Uterine smooth muscle cell (primary cell): ENCODE measurements at places on chromosomes 16 and 17. TPM values are rescaled to one million over a fixed set of nuclear protein-coding genes. Genes with fewer than 3 reads are reported as not detected.

Gene ACE
- 4.6 and 7.6 TPM in 2 replicates for total RNA-seq

Gene ZG16B
- 0.55 and 0.87 TPM in 2 replicates for total RNA-seq

Gene ANKRD13B
- 2.8 and 5.0 TPM in 2 replicates for total RNA-seq

Gene CRYBA1
- total RNA-seq, result not detected in 2 replicates

Gene KRT17
- 1.00 and 1.5 TPM in 2 replicates for total RNA-seq

Gene NPIPB2
- 1.7 and 6.2 TPM in 2 replicates for total RNA-seq

Gene MRPL27
- total RNA-seq, result 53.7 and 103 TPM in 2 replicates

Gene IL34
- 2.0 and 6.2 TPM in 2 replicates for total RNA-seq

Gene NTHL1
- total RNA-seq, result 29.5 and 31.0 TPM in 2 replicates

Gene OSGIN1
- total RNA-seq, result 3.5 and 4.0 TPM in 2 replicates

Gene DHX58
- total RNA-seq, result 10.3 and 17.4 TPM in 2 replicates

Gene TBX2
- total RNA-seq, result 21.0 and 46.5 TPM in 2 replicates

Gene RSKR
- 8.1 and 8.9 TPM in 2 replicates for total RNA-seq

Gene CAVIN1
- total RNA-seq, result 669 and 706 TPM in 2 replicates

Gene FKBP10
- total RNA-seq, result 239 and 477 TPM in 2 replicates

Gene WNK4
- total RNA-seq, result 2.9 and 4.3 TPM in 2 replicates

Gene CCL4
- total RNA-seq, result not detected in 2 replicates

Gene TLCD3A
- 21.9 and 25.5 TPM in 2 replicates for total RNA-seq

Gene ITGAD
- total RNA-seq, result not detected in 2 replicates

Gene SDR42E1
- total RNA-seq, result under 0.01 and 0.22 TPM in 2 replicates

Gene CRAMP1
- total RNA-seq, result 7.7 and 8.4 TPM in 2 replicates

Gene PLA2G10
- total RNA-seq, result not detected in 2 replicates

Gene MT1A
- 3.9 and 7.7 TPM in 2 replicates for total RNA-seq

Gene UNC45B
- total RNA-seq, result not detected in 2 replicates

Gene GCGR
- not detected in 2 replicates for total RNA-seq

Gene HES7
- not detected in 2 replicates for total RNA-seq

Gene KRTAP4-5
- total RNA-seq, result not detected in 2 replicates

Gene UMOD
- not detected in 2 replicates for total RNA-seq

Gene SLC7A6OS
- 14.9 and 17.5 TPM in 2 replicates for total RNA-seq

Gene GGT6
- not detected in 2 replicates for total RNA-seq
